ENCODE measurements at places on chromosomes 4 and X.

- no peak for DNase-seq
Observed at GRCh38 chr4:4849524-4850193, 9.8 kb upstream of the MSX1 start.

- peak; percentile 15 for DNase-seq
Observed at GRCh38 chr4:87005690-87006425, 71.0 kb downstream of the AFF1 start.

DNA sequence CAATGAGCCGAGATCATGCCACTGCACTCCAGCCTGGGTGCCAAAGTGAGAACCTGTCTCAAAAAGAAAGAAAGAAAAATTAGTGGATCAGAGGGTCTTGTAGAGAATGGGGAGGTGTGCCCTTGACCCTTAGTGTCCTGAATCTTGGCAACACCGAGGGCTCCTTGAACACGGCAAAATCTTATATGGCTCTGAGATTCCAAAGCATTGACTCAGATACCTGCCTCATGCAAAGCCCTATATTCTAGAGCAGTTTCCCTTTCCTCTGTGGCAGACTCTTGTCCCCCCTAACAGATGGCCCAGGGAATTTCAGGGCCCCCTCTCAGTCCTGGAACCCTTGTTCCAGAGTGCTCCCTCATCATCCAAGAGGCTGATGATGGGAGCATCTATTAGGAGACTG lies 6.8 kb downstream of the CLDN2 start:
- DNase-seq: no peak

DNA sequence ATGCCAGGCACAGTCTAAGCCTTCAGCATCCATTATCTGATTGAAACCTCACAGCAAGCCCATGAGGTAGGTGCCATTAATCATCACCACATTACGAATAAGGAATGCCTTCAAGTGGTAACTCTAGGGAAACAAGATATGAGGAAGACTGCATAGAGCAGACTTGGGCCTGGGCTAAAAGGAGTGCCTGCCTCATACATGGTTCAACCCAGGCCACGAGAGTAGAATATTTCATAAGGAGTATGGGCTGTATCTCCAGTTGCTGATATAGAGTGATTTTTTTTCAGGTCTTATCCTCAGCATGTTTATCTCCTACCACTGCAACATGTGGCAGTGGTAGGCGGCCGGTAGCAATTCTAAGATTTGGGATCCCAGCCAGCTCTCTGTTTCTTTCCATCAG lies 51.7 kb downstream of the ATP11C start:
- DNase-seq: no peak

DNA sequence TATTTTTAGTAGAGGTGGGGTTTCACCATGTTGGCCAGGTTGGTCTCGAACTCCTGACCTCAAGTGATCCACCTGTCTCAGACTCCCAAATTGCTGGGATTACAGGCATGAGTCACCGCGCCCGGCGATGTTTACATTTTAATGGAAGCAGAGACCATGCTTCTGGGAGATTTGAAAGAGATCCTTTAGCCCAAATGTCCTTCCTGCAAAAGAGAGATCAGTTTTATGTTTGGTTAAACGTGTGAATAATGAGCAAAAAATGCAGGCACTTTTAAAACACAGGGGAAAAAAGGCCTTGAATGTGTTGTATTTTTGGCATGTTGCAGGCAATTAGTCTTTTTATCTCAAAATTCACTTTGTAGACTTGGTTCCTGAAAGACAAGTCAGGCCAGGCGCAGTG lies 95.8 kb upstream of the ELOVL6 start:
- no peak for DNase-seq

GRCh38 chrX:120672389-120672788 lies 42.5 kb upstream of the C1GALT1C1 start:
- DNase-seq: no peak

DNA sequence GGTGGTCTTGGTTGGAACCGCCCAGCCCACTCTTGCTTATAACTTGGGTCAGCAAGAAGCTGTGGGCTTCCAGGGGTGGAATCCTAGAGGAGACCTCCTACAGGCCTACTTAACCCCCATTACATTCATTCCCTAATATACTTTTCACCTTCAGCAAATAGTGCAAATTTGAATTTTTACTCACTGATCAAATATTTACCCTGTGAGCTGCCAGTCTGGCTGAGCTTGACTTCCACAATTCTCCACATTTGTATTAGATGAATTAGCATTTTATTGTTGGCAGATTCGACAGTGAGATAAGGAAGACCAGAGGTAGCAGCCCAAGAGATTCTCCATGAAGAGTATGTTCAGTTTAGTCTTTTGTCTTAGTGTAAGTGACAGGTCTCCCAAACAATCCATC lies 199.6 kb downstream of the BCOR start:
- DNase-seq: no peak

- no peak for DNase-seq
Observed at GRCh38 chrX:126027229-126027628, 138.9 kb downstream of the DCAF12L2 start.

DNA sequence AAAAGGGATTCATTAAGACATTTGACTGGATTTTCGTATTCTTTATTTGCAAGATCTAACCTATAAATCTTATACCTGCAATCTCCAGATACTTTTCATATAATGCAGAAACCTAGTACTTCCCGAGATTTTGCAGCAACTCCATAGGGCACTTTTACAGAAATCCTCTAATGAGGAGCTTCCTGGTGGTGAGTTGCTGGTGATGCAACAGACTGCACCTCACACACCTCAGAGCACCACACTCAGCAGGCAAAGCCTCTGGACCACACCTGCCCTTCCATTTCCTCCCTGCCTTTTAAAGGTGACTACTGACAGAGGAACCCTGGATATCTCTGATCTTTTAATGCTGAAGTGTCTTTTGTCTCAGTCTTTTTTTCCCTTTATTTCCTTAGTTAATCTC lies 289.4 kb downstream of the TRAM1L1 start:
- no peak for DNase-seq

DNA sequence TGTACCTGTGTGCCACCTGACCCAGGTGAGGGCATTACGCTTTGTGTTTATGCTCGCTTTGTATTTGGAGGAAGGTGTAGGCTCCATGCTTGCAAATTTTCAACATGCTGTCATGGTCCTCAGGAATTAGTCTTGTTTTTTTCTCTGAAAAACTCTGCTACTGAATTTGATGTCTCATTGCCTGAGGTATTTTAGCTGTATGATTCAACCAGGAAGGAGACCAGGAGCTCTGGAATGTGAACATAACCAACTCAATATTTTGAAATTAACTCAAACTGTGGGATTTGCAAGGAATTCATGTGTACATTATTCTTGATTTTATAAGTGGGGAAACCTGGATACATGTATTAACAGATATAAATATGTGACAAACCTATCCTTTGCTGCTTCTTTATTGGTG lies 134.1 kb downstream of the SLC4A4 start:
- DNase-seq: no peak

GRCh38 chr4:168917138-168917779 lies 92.8 kb downstream of the CBR4 start:
- DNase-seq: no peak

DNA sequence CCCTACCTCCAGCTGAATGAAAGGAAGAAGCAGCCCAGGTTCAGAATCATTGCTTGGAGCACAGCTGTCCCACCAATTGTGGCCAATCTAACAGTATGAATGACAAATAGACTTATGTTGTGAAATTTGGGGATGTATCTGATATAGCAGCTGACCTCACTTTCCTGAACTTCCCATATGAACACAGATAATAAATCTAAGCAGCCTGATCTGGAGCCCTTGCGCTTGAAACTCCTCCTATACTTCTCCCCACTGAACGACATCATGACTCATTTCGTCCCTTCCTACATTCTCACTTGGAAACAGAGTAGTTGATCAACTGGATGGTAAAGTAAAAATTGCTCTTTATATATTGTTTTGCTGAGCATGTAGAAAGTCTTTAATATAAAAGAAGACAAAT lies 24.2 kb upstream of the AMELX start:
- DNase-seq: no peak

DNA sequence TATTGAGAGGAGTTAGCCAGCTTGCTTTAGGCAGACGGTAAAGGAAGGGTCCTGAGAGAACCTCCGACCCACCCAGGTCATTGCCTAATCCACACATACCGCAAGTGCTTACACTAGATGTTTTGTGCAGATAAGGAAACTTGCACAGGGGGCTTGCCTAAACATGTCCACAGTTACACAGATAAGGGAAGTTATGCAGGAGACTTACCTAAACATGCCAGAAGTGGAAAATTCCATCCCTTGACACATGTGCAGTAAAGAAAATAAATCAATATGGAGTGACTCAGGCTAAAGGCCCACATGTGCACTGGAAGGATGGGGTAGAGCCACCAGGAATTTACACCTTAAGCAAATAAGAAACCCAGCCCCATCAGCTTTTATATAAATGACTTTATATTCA lies 232.8 kb upstream of the HDX start:
- DNase-seq: no peak

GRCh38 chr4:24840826-24841543 lies 45.6 kb downstream of the SOD3 start:
- DNase-seq: no peak

GRCh38 chr4:117560329-117560728 lies 474.0 kb upstream of the NDST3 start:
- no peak for DNase-seq

DNA sequence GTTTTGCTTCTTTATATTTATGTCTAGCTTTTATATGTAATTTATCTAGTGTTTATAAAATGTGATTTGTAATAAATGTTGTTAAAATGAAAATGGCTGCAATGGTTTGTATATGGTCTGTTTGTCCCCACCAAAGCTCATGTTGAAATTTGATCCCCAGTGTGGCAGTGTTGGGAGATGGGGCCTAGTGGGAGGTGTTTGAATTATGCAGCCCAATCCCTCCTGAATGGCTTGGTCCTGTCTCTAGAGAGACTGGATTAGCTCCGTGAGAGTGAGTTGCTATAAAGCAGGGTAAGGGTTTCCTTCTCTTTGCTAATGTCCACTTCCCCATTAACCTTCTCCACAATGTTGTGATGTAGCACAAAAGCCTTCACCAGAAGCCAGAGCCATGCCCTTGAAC lies 30.0 kb upstream of the JADE3 start:
- DNase-seq: no peak

- no peak for DNase-seq
Observed at GRCh38 chr4:102625232-102625930, 124.2 kb downstream of the NFKB1 start.

DNA sequence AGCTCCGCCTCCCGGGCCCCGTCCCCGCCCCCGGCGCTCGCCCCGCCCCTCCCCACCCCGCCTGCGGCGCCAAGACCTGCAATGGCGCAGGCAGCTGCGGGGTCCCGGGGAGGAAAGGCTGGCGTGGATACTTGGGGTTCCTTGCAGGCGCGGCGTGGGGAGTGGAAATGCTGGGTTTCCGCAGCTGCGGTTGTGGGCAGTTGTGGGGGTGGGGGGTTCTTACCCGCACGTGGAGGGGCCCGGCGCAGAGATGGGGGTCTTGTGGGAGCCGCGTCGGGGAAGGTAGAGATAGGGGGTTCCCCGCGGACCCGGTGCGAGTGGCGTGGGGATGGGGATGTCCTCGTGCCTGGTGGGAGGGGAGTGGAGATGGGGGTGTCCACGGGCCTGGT lies 680 bp upstream of the ASMTL start:
- DNase-seq: no peak

GRCh38 chrX:110675886-110676285 lies 119.7 kb downstream of the CHRDL1 start:
- DNase-seq: no peak

DNA sequence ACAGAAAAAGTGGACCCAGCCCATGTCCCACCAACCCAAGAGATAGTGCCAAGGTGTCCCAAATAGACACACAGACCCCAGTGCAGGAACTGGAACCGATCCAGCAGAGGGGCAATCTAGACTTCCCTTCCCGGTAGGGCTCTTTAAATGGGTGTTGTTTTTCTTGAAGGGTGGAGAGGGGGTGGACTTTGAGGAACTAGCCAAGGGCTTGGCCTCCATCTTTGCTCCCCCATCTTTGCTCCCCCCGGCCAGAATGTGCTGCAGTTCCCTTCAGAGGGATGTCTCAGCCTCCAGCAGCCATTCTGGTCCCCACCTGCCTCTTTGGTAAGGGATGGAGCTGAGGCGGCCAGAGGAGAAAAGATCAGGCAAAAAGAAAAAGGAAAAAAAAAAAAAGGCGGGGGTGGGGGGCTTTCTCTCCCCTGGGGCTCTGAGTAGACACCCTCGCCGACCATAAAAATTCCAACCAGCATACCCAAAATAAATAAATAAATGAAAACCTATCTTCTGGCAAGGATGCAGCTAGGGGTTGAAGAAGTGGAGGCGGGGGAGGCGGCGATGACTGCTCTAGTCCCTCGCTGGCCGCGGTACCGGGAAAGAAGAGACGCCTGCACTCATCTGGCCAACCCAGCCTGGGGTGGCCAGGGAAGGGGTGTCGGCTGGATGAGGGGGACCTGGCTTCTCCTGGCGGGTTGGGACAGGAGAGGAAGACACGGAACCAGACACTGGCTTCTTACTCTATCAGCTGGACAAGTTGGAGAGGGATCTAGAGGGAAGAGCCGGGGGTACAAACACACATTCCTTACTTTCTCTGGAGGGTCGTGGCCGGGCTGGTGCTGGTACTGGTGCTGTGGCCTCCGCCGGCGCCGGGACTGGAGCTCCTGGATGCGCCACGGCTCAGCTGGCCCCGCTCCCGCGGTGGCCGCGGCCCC lies 38.5 kb upstream of the IQSEC2 start:
- DNase-seq: peak; percentile 49

GRCh38 chr4:535181-535923 lies 36.3 kb downstream of the PIGG start:
- no peak for DNase-seq

DNA sequence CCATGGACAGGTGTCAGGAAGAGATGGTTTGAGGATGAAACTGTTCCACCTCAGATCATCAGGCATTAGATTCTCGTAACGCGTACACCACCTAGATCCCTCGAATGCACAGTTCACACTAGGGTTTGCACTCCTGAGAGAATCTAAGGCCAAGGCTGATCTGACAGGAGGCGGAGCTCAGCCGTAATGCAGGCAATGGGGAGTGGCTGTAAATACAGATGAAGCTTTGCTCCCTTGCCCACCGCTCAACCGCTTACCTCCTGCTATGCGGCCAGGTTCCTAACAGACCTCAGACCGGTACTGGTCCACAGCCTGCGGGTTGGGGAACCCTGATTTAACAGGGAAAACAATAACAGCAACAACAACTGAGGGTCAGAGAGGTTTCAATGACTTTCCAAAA lies 2.0 kb upstream of the TEC start:
- DNase-seq: no peak

GRCh38 chrX:37455381-37455780 lies 106.2 kb downstream of the PRRG1 start:
- no peak for DNase-seq

GRCh38 chr4:108488865-108489264 lies 131.5 kb upstream of the RPL34 start:
- DNase-seq: no peak
